ENCODE measurements at places on chromosomes 7 and 10.

- DNase-seq, result no peak
- H3K27ac ChIP-seq, result no peak overlapping the region
- H3K4me3 ChIP-seq, result no peak overlapping the region
- H3K4me1 ChIP-seq, result no peaks in the 10 kb centered on the region
Measured at GRCh38 chr7:50056131-50056530, 36.9 kb downstream of the ZPBP start.

DNA sequence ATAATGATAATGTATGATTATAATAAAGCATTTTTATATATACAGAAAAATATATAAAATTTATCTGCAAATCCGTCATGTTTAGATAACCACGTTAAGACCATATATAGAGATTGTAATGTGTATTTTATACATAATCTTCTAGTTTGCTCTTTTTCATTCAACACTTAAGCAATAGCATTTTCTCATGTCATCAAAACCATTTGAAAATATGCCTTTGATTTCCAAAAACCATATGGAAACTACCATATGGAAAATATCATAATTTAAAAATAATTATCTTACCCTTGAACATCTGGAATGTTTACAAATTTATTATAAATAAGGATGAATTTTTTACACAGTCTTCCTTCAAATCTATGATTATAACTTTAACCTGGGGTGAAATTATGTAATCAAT, 250.4 kb upstream of the NPSR1 start:
- DNase-seq, result no peak
- no peak overlapping the region for H3K27ac ChIP-seq
- no peak overlapping the region for H3K4me3 ChIP-seq
- no peaks in the 10 kb centered on the region for H3K36me3 ChIP-seq

GRCh38 chr7:127934711-127935110, 96.5 kb downstream of the LRRC4 start:
- peaks cover 29% of the 10 kb centered on the region for H3K36me3 ChIP-seq
- no peak overlapping the region for H3K27ac ChIP-seq
- no peaks in the 10 kb centered on the region for H3K4me1 ChIP-seq
- no peaks in the 10 kb centered on the region for H3K27me3 ChIP-seq
- H3K4me3 ChIP-seq, result no peak overlapping the region

DNA sequence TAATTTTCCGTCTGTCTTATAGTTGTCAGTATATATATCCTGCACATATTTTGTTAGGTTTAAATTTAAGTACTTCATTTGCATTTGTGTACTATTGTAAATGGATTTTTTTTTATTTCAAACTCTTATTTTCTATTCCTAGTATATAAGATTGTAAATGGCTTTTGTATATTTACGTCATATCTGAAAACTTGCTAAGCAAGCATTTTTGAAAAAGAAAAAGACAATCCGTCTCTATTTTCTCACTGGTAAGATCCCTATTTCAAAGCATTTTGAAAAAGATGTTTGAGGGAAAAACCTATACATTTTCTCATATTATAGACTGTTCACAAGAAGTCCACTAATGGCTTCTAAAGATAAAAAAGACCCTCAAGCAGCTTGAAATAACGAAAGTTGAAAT, 1.2 kb upstream of the LYZL1 start:
- no peaks in the 10 kb centered on the region for H3K27me3 ChIP-seq
- H3K4me1 ChIP-seq, result no peaks in the 10 kb centered on the region
- H3K36me3 ChIP-seq, result no peaks in the 10 kb centered on the region
- DNase-seq, result no peak
- H3K27ac ChIP-seq, result no peak overlapping the region
- H3K4me3 ChIP-seq, result no peak overlapping the region

GRCh38 chr7:32879460-32879859, 12.1 kb downstream of the KBTBD2 start:
- no peaks in the 10 kb centered on the region for H3K27me3 ChIP-seq

- H3K27me3 ChIP-seq, result no peaks in the 10 kb centered on the region
- no peaks in the 10 kb centered on the region for H3K36me3 ChIP-seq
- DNase-seq, result no peak
- no peak overlapping the region for H3K27ac ChIP-seq
- H3K4me1 ChIP-seq, result no peaks in the 10 kb centered on the region
Measured at GRCh38 chr10:118913825-118914224, 115.7 kb upstream of the NANOS1 start.

- DNase-seq, result no peak
Measured at GRCh38 chr7:15832996-15833395, 146.5 kb upstream of the MEOX2 start.
